ENCODE measurements at places on chromosomes 3 and 15.

DNA sequence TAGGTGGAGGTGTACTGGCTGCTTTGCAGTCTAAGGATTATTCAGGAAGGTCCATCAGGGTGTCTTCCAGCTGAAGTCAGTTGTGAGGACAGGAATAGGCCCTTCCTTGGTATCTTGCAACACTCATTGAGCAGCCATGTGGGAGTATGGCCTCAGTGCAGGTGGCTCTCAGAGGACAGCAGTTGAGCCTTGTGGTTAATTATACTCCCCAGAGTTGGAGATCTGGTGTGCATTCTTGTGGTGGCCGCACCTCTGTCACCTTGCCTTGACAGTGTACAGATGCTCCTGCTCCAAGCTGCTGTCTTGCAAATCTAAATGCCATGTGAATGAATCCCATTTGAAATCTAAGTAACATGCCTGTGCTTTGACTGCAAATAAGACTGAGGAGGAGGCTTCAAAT, 339.9 kb upstream of the BCHE start:
- DNase-seq, result no peak

- no peak for DNase-seq
These were observed 233.2 kb downstream of the CPNE4 start for GRCh38 chr3:131801566-131801965.

GRCh38 chr3:52029535-52029934, 26.8 kb downstream of the DUSP7 start:
- no peak for DNase-seq

GRCh38 chr15:39460748-39461147, 120.1 kb upstream of the THBS1 start:
- no peak for DNase-seq

DNA sequence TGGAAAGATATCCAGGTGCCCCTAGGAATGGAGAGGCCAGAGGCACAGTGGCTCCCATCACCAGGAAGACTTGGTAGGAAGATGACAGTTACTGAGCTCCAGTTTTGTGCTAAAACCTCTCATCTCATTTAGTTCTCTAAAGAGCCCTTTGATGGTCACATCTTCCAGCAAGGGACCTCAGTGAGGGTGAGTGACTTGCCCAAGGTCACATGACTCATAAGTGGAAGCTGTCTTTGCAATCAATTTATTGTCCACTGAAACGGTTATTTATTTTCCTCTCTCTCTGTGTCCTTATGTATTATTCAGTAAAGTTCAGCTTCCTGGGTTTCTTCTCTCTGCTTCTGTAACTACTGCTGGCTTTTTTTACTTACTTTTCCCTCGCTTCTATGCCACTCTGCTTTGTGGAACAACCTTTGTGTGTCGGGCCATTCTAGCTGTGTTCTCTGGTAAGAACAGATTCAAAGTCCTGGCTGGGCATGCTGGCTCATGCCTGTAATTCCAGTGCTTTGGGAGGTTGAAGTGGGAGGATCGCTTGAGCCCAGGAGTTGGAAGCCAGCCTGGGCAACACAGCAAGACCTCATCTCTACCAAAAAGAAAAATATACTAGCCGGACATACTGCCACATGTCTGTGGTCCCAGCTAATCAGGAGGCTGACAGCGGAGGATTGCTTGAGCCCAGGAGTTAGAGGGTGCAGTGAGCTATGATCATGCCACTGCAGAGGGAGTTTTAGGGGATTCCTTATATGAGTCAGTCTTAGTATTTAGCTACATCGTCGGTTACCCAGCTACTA, 55.9 kb downstream of the PDIA5 start:
- DNase-seq, result no peak

DNA sequence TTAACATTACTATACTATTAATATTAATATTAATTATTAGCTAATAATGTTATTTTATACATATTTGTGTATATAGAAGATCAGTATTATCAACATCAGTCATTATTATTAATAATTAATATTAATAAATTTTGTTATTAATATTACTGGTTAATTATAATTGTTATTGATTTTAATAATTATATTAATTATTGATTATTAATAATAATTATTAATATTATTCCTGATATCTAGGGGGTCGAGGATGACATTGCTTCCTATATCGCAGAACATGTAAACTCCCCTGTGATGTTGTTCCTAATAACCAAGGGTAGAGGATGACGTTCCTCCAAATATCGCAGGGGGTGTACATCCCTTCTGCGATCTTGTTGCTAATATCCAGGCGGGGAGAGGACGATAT, 17.3 kb upstream of the BMF start:
- DNase-seq, result no peak

GRCh38 chr15:29070471-29071231, 184.9 kb downstream of the APBA2 start:
- no peak for DNase-seq

GRCh38 chr15:69798481-69799250, 299.1 kb downstream of the TLE3 start:
- peak; percentile 38 for DNase-seq
